T1000 (cell line): ENCODE measurements at places on chromosomes 1 and 21.

- no peak for DNase-seq
Measured at GRCh38 chr1:35932941-35933340, 2.0 kb downstream of the AGO3 start.

DNA sequence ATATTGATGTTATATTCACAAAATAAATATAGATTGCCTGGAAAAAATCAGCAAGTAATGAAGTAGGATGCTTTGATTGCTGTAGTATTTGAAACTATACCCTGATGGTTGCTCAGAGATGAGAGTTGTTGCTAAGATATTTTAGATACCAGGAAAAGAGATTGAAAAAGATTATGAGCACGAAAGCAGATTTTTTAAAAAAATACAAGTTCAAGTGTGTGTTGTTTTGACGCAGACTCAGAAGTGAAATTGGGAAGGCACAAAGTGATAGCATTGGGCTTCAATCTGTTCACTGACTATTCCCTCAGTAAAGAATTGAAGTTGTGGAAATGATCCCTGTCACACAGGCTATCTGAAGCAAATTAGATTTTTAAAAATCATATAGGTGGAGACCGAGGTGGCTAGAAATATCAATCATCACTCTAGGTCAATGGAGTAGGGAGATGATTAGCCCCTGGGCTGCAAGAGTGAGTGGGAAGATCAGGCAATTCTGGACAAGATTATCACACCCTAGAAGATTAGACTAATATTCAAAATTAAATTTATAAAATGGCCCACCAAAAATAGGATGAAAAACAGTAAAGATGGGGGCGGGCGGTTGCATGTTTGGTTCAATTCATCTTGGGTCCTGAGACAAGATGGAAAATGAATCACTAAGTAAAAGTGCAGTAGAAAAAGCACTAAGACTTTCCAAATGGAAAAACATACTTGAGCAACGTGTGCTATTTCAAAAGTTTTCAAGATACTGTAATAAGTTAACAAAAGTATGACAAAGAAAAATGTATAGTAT, 41.5 kb upstream of the LRRC8D start:
- DNase-seq, result no peak

GRCh38 chr1:225617479-225617878, 35.4 kb downstream of the ENAH start:
- no peak for DNase-seq

DNA sequence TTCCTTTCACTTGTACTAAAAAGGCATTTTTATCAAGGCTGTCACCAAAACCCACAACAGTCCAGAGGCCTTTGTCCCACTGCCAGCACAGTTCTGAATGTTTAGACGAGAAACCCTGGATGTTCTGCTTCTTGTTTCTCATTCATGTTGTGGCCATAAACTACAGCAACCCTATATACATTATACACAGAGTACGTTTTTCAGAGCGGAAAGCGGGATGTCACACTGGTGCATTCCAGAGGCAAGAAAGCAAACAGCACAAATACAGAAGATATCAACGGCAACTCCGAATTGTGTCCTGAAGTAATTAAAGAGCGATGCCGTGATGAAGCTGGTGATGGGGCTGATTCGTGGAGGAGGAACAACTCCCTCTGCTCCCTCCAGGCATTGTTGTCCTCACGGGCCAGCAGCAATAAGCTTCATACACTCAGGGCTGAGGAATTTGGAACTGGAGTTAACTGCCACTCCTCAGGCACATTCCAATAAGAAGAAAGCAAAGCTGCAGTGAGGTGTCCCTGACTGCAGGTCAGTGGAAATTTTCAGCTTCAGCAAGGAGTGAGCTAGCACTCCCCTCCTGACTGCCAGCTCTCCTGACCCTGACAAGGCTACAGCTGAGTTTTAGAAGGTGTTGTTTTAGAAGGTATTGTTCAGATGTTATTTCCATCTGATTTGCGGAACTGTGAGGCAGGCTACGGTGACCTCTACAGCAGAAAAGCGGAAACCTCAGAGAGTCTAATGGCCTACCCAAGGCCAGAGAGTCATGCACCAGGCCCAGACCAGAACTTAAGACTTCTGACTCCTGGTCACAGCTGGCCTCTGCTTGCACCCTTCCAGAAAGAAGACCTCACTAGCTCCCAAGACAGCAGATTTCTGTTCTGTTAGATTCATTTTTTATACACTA, 149.0 kb downstream of the TGFBR3 start:
- DNase-seq, result peak; percentile 70

DNA sequence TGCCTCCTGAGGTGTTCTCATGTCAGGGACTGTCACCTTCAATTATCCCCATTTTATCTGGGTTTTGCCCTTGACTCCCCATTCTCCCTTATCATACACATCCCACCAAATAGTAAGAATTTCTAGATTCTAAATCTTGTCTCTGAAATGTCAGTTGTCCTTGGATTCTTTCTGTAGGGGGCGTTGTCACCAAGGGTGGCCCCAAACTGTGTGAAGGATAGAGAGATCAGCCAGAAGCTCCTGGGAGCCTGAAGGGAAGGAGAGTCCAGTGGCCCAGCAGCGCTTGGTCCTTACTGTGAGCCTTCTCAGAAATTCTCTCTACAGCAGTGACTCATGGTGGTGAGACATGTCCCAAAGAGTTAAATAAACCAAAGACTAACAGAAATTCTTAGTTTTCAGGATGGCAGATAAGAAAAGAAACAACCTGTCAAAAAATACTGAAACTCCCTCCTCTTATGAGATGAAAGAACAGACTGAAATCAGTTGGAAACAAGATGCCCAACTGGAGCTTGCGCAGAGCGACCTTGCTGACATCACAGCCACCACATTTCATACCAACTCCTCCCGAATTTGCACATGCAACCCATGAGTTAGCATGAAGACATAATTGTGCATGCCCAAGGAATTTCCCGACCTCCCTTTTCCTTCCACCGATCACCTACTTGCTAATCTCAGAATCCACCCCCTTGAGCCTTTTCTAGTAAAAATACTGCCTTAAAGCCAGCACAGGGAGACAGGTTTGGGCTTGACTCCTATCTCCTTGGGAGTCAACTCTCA, 109.8 kb downstream of the ELAVL4 start:
- no peak for DNase-seq

GRCh38 chr1:207393610-207394009, 60.5 kb upstream of the CR2 start:
- peak; percentile 85 for DNase-seq

- peak; percentile 92 for DNase-seq
Measured at GRCh38 chr1:23554481-23555269, 4.6 kb downstream of the ID3 start.

DNA sequence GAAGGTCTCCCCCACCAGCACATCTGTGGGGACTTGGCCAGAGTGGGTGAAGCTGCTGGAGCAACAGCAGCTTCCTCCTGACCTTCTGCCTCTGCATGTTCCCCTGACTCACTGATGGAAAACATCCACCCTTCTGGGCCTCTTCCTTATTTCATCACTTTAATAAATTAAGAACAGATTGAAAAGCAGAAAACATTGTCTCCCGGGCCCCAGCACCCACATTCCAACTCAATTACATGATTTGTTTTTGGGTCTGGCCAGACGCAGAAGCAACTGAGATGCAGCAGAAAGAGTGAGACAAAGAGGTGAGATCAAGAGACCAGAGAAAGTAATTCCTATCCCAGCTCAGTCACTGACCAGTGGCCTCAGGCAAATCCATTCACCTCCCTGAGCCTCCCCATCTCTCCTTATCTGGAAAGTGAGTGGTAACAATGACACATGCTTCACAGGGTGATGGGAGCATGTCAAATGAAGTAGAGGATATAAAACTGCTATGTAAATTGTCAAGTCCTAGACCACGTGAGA, 157.1 kb downstream of the ELAVL4 start:
- DNase-seq, result no peak

DNA sequence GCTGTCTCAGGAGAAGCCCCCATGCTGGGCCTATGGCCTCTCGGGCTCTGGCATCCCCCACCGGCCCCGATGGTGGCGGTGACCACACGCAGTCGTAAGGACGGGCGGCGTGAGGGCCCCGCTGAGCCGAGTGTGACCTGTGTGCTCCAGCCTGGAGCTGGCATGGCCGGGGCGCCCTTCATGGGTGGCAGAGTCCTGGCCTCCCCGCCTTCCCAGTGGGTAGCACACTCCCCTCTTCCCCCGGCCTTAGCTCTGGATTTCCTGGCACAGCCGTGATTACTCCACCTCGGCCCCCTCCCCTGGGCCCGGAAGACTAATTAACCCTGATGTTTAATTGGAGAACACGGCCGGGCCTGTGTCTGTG, 44.6 kb downstream of the SLX9 start:
- no peak for DNase-seq

- no peak for DNase-seq
Measured at GRCh38 chr1:13832536-13832935, 132.5 kb downstream of the PRDM2 start.

DNA sequence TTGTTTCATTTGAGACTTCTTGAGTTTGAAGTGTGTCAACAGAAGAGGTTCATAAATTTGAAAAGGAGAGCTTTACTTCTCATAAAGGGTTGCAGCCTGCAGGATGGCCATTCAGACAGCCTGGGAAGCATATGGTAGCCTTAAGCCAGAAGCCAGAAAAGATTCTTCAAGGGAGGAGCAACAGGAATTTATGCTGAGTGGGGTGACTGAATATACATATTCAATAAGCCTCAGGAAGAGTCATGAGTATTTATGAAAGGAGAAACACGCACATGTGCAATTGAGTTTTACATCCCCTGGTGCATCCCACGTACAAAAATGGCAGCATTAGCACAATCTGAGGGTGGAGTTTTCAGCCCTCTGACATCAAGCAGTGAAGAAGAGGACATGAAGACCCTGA, 290.2 kb downstream of the KCTD3 start:
- no peak for DNase-seq

DNA sequence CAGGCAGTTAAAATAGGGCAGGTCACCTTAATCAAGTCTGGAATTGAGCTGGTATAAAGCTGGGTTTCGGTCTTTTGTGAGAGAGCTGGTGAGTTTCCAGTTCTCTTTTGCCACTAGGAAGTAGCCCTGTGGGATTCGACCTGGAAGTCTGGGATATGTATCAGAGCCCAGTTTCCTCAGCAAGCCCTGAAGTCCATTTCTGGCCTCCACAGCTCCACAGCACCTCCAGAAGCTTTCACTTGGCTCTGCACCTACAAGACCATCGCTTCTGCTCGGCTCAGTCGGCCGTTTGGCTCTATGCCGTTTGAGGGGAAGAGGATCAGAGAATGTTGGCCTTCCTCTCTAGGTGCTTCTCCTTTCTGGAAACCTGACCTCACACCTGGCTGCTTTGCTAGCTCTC, 148.0 kb downstream of the GALNT2 start:
- no peak for DNase-seq

DNA sequence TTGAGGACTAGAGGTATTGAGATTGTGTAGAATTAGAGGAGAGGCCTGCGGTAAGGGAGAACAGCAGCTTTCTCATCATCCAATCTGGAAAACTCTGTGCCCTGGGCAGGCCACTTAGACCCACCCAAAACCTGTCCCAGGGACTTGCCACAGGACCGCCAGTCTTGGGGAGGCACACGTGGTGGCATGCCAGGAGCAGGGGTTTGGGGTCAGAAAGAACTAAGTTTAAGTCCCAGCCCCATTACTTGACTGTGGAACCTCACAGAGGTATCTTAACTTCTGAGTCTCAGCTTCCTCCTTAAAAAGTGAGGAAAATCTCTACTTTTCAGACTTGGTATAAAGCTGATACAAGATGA, 356.6 kb downstream of the HHAT start:
- DNase-seq, result no peak

DNA sequence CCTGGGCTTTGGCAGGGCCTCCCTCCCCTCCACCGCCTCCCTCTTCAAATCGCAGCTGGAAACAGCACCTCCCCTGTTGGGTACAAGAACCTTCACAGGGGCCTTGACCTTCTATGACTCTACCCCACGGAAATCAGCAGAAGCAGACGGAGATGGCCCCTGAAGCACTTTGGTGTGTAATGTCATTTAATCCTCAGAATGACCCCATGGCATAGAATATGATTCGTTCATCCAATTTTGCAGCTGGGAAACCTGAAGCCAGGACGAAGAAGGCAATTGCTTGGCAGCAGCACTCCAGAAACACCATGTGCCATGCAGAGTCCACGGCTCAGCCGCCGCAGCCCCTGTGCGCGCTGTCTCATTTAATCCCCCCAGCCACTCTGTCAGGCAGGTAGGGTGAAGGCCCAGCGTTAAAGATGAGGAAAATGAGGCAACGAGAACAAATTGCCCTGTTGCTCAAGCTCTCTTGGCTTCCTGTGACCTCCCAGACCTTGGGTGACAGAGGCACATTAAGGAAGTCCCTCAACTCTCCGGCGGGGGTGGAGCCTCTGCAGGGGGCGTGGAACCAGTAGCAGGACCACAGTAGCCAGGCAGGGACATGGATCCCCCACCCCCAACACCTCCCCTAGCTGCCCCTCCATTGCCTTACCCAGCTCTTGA, 25.8 kb upstream of the LAPTM5 start:
- no peak for DNase-seq

DNA sequence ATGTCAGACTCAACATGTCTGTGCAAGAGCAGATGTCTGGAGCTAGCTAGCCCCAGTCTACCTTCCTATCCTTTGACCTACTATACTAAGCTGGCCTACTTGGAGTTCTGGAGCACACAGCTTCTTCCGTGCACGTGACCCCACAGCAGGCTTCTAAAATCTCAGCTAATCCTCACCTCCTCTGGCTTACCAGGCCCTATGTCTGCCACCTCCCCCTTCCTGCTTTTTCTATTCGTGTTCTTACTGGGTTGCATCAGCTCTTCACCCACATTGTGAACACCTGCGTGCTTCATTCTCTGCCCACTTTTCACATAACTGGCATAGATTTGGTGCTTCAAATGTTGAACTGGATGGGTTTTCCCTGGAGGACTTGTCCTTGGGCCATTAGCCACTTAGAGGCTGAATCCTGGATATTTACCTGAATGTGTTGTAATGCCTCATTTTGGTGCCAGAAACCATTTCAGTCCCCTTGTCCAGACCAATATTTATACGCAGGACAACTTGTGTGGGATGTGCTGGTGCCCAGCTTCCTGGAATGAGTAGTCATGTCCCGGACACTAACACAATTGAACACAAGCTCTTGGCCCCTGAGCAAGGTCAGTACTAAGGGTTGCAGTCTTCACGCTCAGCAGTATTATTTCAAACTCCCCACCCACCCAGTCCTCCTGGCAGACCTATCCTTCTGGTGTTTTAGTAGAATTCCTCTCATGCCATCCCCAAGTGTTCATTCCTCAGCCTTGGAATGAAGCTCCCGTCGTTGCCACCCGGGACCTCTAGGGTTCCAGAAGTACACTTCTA, 24.0 kb downstream of the TENT5C start:
- DNase-seq, result no peak

DNA sequence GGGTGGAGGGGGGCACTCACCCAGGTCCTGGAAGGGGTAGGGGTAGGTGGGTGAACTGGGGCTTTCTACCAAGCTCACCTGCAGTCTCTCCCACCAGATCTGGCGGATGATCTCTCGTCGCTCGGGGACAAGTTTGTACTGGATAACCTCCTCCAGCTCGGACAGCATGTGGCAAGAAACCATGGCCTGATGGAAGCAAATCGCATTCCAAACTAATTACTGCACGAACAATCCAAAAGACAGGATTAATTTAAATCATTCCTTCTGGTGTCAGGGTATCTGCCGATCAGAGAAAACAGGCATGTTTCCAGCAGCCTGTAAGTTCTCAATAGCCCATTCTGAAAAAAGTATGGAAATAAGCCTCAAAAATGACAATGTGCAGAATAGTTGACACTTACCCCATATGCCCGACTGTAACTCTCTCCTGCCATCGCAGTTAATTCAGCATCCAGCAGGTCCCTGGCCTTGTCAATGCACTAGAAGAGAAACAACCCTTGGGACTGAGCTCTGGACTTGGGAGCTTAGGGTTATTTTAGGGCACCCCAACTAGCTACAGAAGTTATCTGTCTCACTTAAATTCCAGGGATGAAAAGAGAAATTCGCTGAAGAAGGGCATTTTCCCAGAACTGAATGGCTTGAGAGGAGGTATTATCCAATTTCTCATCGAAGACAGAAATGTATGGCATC, 44.4 kb upstream of the ANGPTL7 start:
- no peak for DNase-seq
